ENCODE measurements at places on chromosomes 5 and 9.

GRCh38 chr5:179827680-179828079 lies 7.0 kb downstream of the SQSTM1 start:
- DNase-seq: no peak

GRCh38 chr5:35029333-35029732 lies 18.4 kb downstream of the AGXT2 start:
- DNase-seq: no peak

DNA sequence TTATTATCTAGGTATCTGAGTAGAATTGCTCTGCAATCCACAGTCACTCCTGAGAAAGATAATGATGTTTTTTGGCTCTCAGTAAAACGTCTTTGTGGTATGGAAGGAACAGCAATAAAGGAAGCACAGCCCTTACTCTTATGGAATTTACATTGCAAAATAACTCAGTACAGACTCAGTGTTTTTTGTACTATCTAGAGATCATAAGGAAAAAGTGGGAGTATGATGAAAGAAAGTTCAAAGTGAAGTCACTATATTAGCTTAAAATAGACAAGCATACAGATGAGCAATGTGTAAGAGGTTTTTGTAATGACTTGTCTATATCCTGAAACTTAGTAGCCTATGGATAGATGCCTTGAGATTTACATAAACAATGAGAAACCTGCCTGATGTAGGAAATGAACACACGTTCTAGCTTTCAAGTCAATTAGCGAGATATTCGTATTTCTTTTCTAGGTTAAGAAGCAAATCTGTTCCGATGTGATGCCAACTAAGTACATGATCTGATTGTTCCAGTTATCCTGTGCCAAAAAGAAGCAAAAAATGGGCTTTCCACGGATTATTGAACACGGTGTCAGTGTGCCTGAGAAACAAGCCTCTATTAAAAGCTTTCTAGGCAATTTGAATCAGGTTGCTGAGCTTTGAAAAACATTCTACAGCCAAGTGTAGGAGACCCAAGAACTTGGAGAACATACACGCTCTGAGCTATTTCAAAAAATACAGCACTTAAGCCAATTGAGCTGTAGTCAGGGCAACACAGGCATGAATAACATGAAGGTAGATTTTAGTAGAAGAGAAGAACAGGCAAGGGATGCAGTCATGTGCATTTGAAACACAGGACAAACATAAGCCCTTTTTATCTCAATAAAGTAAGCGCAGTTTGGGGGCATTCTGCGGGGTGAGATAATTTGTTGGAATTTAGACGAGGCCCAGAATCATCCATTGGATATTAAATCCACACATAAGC lies 86.3 kb upstream of the TAF11L2 start:
- no peak for DNase-seq

DNA sequence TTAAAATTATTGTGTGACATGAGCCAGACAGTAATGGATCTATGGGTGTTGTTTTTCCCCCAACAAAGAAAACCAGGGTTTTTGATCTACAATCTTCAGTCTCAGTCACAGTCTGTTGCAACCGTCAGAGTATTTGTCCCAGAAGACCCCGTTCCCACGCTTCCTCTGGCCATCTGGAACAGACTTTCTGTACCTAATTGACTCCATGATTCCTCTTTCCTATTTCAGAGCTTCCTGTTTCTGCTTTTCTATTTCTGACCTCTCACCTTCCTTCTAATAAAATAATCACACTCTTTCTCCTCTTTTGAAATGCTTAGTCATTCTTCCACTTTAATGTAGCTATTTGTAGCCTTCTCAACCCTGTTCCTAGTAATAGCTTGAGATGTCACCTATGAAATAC lies 1044.8 kb downstream of the DTWD2 start:
- no peak for DNase-seq

DNA sequence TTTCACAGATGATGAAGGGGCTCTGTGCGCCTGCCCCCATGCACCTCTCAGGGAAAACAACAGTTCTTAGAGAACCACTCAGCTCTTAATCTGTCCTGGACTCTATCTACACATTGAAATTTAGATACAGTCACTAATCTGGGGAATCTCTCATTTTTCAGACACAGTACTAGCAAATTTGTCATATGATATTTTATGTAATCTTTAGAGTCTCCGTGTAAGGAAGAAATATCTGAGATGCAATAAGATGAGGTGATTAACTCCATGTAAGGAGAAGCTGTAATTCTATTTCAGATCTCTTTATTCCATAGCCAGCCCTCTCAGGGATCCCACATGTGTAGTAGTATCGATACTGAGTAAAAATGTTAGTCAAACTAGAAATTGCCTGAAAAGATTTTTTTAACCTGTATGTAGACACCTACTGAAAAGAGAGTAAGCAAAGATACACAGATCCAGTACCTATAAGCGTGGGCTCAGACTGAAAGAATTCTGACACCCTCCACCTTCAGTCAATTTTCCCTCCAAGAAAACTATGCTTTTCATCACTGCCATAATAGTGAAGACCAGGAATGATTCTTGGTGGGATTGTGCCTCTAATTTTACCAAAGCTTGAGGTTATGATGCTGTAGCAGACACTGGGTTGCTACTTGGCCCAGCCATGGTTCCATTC lies 279.6 kb upstream of the TMEM161B start:
- no peak for DNase-seq

GRCh38 chr5:23631302-23632045 lies 124.1 kb downstream of the PRDM9 start:
- no peak for DNase-seq

DNA sequence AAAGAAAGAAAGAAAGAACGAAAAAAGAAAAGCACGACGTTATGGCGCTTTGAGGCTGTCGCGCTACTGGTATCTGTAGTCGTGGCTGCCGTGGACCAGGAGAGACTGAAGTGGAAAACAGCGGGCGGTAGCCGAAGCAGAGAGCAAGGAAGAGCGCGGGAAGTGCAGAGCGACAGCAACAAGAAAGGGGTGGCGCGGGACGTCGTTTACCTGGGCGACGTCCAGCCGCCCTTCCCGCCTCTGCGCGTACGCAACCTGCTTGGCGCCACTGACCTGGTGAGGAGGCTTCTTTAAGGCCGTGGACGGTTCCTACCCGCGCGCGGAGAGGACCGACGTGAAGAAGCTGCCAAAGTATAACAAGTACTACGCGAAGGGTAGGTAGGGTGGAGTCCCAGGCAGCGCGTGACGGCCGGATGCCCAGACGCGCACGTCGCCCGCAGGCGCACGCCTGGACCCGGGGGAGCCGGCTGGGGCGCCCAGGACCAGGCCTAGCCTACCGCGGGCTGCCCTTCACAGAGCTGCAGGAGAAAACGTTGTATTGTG lies 15.4 kb downstream of the CCL28 start:
- DNase-seq: peak; percentile 61

- DNase-seq: no peak
Observed at GRCh38 chr9:137789295-137789895, 88.2 kb upstream of the CACNA1B start.

DNA sequence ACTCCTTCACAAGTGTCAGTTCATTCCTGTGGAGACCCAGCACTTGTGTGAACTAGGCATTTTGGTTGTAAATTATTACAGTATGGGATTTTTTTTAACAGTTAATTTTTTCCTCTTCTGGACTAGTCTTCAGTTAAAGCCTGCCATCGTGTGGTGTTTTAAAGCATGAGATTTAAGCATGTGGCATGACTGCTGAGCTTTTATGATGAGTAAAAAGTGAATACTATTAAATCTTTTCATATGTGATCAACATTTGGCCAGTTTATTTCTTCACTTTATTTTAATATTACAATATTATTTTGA lies 25.0 kb downstream of the LMNB1 start:
- no peak for DNase-seq

GRCh38 chr5:124981901-124982300 lies 235.5 kb upstream of the ZNF608 start:
- DNase-seq: no peak

DNA sequence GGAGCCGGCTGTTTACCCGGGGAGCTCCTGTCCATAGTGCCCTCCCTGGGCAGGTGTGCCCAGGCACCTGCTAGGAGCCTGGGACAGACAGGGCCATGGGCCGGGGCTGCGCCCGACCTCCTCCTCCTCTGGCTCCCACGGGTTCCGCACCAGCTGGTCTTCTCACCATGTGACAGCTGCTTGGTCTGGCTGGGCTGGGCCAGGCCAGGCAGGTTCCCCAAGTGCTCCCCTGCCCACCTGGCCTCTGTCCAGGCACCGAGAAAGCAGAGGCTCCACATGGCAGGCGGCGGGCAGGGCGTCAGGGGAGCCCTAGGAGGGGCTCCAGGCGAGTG lies 60.0 kb downstream of the OLFM1 start:
- DNase-seq: no peak

- DNase-seq: no peak
Observed at GRCh38 chr5:6448622-6449464, at the start of gene UBE2QL1. TSS of gene UBE2QL1 (plus strand) at chr5:6448859. CDS start at chr5:6448894, 35 bp downstream.

DNA sequence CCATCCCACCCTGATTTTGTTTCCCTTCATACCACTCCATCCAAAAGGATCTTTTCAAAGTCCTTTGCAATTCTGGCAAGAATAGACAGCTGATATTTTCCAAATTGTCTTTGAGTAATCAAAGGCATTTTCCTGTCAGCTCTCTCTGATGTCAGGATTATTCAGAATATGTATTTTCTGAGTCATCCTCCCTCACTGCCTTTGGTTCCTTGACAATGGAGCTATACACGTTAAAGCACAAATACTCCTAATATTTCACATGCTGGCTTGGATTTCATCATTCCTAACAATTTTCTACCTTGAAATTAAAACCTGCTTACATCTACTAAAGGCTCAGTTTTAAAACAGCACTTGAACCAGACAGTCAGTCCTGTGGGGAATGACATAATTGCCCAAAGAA lies 379.4 kb downstream of the GADD45G start:
- DNase-seq: no peak

DNA sequence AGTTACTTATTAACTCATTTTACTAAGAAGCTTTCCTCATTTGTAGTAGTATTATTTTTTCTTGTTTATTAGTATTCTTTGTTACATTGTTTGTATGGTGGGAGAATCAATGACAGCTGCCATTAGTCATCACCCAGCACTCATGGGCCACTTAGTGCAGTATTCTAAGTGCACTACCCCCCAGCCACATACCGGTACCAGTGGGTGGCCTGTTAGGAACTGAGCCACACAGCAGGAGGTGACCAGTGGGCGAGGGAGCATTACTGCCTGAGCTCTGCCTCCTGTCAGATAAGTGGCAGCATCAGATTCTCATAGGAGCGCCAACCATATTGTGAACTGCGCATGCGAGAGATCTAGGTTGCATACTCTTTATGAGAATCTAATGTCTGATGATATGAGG lies 24.2 kb upstream of the CAMLG start:
- no peak for DNase-seq

GRCh38 chr9:98916660-98917059 lies 27.0 kb upstream of the COL15A1 start:
- no peak for DNase-seq

DNA sequence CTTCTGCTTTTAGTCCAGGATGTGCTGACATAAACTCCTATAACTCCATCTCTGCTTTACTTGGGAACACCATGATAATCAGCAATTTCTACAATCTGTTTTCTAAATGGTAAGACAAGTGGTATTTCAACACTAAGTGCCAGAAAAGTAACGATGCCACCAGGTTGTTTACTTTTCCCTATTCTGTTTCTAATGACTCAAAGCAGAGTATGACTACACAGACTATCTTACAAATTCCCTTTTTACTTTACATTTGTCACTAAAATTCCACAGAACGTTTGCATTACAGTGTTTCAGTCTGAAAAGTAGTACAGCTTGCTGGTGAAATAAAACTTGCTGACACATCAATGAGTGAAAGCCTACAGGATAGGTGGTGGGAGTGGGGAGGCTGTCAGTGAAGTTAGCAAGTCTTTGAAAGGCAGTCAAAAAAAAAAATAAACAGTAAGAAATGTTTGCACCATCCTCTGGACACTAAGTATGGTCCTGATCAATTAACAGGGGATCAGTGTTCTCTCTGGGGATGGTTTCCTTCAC lies 186.5 kb downstream of the LURAP1L start:
- DNase-seq: no peak

- no peak for DNase-seq
Observed at GRCh38 chr9:22307013-22307711, 139.5 kb upstream of the DMRTA1 start.

GRCh38 chr9:122819326-122819725 lies 9.1 kb downstream of the PDCL start:
- no peak for DNase-seq

GRCh38 chr5:146205499-146206202 lies 2.2 kb downstream of the RBM27 start:
- DNase-seq: no peak

DNA sequence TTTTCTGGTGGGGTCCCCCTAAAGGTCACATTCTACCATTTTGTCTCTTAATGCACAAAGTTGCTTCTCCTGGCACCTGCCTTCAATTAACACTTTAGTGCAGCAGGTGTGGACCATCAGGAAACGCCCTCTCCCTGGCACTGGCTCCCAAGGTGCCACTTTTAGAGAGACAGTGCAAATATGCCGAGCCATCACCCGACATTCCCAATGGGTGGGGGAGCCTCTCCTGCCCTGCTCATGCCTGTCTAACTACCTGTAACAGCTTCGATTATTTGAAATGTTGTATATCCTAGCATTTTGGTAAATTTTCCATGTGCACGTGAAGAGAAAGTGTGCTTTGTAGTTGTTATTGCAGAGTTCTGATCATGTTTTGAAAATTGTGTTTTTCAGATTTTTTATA lies 13.2 kb upstream of the LRRC14B start:
- DNase-seq: no peak

DNA sequence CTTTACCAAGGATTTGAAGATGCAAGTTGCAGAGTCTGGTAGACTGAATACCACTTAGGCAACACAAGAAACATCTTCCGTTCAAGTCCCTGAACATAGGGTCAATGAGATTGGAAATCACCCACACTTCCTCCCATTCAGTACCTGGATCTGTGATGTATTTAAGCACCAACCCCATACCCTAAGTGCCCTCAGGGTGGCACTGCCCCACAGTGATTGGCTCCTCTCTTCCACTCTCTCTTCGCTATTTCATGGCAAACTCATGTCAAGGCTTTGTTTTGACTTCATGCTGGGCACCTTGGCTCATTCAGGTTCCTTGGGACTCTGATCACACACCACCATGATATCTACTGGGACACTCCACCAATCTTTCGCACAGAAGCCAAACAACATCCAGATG lies 53.7 kb downstream of the GGTA1 start:
- DNase-seq: no peak

- no peak for DNase-seq
Observed at GRCh38 chr5:130687085-130687733, 477.8 kb downstream of the HINT1 start.

DNA sequence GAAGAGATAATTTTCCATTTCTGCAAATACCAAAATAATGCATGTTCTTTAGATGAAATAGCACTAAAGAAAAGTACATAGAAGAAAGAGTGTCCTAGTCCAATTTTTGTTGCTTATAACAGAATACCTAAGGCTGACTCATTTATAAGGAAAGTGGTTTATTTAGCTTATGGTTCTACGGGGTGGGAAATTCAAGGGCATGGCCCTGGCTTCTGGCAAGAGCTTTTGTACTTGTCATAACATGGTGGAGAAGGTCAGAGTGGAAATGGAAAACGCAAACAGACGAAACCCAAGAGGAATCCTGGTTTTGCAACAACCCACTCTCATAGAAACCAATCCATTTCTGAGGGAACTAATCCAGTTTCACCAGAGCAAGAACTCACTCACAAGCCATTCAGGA lies 283.7 kb downstream of the CSNK1G3 start:
- no peak for DNase-seq

All from 8988T (cell line).